ENCODE measurements at places on chromosomes 7 and 10.

- no peak for DNase-seq
Observed at GRCh38 chr10:44281089-44281613, 103.7 kb downstream of the CXCL12 start.

GRCh38 chr7:140521421-140521820 is 42.1 kb upstream of the MKRN1 start:
- no peak for DNase-seq

DNA sequence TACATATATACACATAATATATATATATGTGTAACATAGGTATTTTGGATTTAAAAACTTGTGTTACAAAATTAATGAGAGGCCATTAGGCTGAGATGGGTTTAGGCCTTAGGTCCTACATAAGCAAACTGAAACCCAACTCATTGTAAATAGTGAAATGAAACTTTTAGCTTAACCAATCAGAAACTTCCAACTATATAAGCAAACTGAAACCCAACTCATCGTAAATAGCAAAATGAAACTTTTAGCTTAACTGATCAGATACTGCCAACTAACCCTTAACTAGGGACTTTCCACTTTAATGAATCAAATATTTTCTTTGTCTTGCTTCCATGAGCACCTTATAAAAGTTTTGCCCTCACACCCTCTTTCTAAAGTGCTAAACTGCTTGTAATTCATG is 17.3 kb upstream of the SAMD9L start:
- no peak for DNase-seq

DNA sequence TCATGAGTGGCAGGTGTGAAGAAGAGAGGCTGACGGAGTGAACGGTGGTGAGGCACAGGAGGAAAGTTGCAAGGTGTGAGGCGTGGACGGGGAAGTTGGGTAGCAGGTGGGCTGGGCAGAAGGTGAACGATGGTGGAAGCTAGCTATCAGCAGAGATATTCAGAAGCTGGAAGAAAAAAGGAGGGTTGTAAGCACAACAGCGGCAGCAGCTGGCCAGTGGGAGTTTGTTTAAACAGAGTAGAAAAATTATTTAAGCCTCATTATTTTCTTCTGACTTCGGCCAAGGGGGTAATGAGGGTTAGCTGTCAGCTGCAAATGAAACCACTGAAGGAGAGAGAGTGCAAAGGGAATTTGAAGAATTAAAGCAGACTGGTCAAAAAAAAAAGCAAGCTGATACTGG is 62.1 kb upstream of the PRKAR2B start:
- DNase-seq, result no peak
